Stimulated activated CD8-positive, alpha-beta memory T cell treated with anti-CD3 and anti-CD28 coated beads, Interleukin-4, amount 100 ng/mL, for 1 hour (primary cell): ENCODE measurements at places on chromosomes 11 and 22.

DNA sequence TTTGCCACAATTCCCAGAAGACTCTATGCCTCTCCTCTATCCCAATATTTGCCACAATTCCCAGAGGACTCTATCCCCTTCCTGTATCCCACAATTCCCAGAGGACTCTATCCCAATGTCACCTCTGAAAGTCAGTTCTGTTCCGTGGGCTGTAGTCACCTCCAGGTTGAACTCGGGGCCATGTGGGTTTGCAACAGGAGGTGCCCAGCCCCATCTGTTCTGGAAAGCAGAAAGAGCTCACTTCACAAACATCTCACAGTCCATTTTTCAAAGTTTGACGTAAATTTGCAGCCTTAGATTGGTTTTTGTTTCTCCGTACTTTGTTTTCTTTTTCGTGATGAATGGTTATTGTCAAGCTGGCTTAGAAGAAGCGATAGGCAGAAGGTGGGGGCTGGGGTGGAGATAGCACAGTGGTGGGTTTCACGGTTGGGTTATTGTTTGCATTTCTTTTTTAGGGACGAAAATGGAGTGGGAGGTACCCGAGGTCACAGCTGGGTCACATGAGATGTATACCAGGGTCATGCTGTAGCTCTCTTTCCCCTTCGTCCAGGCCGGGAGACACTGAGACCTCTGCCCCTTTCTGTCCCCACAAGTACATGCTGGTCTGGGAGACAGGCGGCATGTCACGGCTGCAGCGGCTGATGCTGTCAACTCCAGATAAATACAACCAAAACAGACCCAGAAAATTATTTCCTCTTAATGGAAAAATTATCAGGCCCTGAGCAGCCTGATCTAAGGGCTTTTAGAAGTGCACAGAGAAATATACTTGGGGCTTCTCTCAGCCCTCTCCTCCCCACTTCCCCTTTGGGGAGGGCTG is 374.5 kb downstream of the CADM1 start:
- DNase-seq: no peak

- no peak for DNase-seq
These were observed 15.8 kb downstream of the P2RY2 start for GRCh38 chr11:73233692-73234470.

GRCh38 chr22:33873186-33873585 is 47.1 kb downstream of the LARGE1 start:
- DNase-seq: no peak

DNA sequence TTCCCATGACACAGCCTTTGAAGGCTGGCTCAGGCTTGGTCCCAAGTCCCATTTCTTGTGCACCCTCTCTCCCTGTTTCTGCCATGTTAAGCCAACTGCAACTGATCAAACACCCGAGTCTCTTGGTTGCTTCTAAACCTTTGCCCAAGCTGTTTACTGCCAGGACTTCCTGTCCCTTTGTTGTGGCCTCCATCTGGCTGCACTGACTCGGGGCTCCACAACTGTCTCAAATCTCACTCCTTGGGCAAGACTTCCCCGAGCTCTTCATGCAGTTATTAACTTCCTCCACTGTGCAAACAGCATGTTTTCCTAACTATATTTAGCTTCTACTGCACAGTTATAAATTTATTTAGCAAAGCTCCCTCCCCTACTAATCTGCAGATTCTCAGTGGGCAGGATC is 4.3 kb downstream of the VPREB1 start:
- no peak for DNase-seq

GRCh38 chr22:28438183-28438768 is 241.4 kb downstream of the TTC28 start:
- DNase-seq: no peak

DNA sequence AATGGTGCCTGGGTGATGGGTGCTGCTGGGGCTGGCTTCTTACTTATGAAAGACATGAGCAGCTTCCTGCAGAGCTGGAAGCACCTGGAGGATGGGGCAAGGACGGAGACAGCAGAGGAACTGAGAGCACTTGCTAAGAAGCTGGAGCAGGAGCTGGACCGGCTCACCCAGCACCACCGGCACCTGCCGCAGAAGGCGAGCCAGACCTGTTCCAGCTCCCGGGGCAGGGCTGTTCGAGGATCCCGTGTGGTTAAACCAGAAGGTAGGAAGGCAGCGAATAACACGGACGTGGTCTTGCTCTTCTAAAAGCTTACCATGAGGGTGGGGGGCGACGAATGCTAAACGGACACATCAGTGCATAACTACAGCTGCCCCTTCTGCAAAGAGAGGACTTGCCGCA is 9.3 kb downstream of the APOL5 start:
- no peak for DNase-seq

GRCh38 chr11:75388386-75389275 is 10.7 kb upstream of the RPS3 start:
- DNase-seq: peak; percentile 39

DNA sequence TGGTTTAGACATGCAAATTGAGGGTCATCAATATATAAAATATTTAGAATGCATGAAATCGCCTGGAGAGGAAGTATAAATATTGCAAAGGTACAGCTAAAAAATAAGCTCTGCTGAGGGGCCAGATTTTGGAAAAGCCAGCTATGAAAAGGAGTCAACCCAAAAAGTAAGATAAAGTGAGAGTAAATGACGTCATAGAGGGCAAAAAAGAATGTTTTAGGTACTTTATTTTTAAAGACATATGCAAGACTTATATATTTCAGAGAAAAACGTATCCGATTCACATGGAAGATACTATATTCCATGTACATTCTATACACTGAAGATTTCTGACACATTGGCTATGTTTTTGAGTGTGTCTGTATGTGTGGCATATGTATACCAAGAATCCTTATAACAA is 13.6 kb downstream of the GRM5 start:
- DNase-seq: no peak

- DNase-seq: no peak
These were observed 1.3 kb downstream of the MACROD1 start for GRCh38 chr11:64164392-64165312.

DNA sequence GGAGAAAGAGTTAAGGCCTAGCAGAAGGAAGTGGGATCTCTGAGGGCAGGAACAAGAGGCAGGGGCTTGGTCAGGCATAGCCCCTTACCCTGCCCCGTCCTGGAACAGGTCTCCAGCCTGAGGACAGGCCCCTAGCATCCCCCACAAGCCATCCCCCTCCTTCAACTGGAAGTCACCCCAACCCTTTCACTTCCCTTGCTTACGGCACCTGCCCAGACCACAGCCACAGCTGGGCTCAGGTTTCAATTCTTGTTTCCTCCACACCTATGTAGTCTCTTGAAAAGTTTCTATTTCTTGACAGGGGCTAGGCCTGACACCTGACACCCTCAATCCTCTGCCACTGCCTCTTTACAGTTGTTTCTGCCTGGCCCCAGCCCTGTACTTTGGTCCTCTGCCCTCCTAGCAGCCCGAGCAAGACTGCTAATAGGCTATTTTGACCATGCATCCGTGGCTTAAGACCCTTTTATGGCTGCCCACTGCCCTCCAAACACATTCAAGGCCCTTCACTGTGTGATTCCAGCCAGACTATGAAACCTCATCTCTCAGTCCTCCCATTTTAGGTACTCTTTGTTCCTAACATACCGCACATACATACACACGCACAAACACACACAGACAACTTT is 10.9 kb upstream of the FCHSD2 start:
- no peak for DNase-seq

GRCh38 chr11:63492441-63492840 is 1.5 kb upstream of the PLAAT5 start:
- DNase-seq: no peak

DNA sequence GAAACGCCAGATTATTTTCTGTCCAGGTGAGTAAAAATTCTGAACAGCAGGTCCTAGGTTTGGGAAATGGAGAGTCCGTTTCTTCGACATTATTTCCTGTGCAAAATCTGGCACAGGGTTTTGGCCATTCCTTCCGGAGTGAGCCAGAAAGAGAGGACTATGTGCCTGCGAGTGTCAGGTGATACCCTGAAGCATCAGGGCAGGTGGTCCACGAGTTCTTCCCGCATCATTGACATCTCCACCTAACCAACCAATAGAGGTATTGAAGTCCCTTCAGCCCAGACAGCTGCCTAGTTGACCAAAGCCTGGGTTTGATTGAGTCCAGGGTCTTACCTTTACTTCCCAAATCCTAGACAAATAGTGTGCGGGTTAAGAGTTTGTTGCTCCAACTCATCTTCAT is 808 bp downstream of the SNAP29 start:
- no peak for DNase-seq
